RKO (cell line): ENCODE measurements at places on chromosomes 1 and 21.

DNA sequence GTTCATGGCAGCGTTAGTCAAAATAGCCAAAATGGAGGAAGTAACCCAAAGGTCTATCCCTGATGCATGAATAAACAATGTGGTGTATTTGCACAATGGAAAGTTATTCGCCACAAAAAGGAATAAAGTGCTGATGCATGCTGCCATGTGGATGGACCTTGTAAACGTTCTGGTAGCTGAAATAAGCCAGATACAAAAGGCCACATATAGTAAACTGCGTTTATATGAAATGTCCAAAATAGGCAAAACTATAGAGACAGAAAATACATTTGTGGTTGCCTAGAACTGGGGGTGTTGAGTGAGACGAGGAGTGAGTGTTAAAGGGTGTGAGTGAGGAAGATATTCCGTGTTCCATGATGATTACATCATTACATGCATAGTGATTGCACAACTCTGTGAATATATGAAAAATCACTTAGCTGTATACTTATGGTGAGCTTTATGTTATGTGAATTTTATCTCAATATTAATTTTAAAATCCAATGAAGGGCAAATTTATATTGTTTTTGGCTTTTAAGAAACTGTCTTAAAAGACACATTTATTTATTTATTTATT lies 321.3 kb downstream of the KIF26B start:
- no peak for DNase-seq

- DNase-seq: no peak
Observed at GRCh38 chr1:151347523-151348246, 633 bp upstream of the RFX5 start.

GRCh38 chr1:86477682-86478081 lies 9.0 kb downstream of the CLCA1 start:
- DNase-seq: no peak

GRCh38 chr1:57761628-57762027 lies 337.8 kb upstream of the DAB1 start:
- no peak for DNase-seq

- DNase-seq: no peak
Observed at GRCh38 chr1:109815809-109816174, 52.1 kb upstream of the EPS8L3 start.

- no peak for DNase-seq
Observed at GRCh38 chr21:30336596-30336995, 898 bp downstream of the KRTAP27-1 start.

DNA sequence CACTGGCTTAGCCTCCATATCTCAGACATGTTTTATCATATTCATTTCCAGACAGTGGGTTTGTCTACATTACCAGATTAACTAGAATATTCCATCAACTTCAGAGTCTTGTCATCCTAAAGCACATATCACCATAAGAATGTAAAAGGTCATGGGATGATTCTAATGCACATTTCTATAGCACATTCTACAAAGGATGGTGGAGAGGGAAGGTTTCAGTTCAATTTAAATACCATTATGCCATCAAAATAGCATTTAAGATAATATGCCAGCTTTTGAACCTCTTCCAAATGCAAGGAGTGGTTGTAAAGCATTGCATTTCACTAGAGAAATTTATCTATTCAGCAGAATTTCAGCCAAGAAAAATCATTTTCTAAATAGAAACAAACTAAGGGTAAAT lies 970.5 kb downstream of the TTLL7 start:
- no peak for DNase-seq

- DNase-seq: peak; percentile 88
Observed at GRCh38 chr1:156896490-156897033, 3.0 kb downstream of the PEAR1 start.

- no peak for DNase-seq
Observed at GRCh38 chr1:44616991-44617702, 57.1 kb downstream of the TMEM53 start.

DNA sequence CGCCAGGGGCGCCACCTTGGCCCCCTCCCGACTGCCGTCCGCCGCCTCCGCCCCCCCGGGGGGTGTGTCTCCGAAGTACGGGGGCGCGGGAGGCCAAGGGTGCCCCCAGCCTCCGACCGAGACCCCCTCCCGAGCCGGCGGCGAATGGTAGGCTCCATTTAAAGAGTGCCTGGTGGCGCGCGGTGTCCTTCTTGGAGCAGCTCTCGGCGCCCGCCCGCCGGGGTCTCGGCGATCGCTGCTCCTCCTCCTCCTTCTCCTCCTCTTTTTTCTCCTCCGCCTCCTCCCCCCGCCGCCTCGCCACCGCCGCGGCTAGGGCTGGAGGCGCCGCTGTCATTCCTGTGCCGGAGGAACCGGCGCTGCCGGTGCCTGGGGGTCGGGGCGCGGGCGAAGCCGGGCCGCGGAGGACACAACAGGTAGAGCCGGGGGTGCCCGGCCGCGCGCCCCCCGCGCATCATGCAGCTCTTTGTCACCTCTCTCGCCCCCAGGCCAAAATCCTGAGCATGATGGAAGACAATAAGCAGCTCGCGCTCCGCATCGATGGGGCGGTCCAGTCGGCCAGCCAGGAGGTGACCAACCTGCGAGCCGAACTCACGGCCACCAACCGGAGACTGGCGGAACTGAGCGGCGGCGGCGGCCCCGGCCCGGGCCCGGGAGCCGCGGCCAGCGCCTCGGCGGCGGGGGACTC lies at the start of gene KAZN:
KAZN (plus strand) TSS at position 188 of the 685 bp plus-strand sequence.
- no peak for DNase-seq

- DNase-seq: no peak
Observed at GRCh38 chr1:65467536-65467935, 47.1 kb downstream of the LEPR start.

DNA sequence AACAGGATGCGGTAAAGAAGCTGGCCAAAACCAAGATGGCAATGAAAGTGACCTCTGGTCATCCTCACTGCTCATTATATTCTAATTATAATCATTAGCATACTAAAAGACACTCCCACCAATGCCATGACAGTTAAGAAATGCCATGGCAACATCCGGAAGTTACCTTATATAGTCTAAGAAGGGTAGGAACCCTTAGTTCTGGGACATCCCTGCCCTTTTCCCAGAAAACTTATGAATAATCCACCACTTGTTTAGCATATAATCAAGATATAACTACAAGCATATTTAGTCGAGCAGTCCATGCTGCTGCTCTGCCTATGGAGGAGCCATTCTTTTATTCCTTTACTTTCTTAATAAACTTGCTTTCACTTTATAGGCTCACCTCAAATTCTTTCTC lies 79.8 kb downstream of the DDX20 start:
- no peak for DNase-seq

- no peak for DNase-seq
Observed at GRCh38 chr1:103958699-103959098, 209.0 kb downstream of the AMY1C start.

DNA sequence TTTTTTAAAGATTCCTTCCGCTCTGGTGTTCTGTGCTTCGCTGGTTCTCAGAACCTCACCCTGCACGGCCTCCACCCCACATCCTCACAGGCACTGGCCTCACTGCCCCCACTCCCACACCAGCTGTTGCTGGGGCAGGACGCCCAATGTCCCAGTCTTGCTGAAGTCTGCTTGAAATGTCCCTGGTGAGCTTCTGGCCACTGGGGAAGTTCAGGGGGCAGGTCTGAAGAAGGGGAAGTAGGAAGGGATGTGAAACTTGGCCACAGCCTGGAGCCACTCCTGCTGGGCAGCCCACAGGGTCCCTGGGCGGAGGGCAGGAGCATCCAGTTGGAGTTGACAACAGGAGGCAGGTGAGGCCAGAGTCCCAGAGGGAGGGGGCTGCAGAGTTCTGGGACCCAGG lies at the start of gene C1QA:
C1QA (plus strand) TSS at position 276 of the 400 bp plus-strand sequence. CDS start 989 bp downstream, outside the sequence.
- no peak for DNase-seq

DNA sequence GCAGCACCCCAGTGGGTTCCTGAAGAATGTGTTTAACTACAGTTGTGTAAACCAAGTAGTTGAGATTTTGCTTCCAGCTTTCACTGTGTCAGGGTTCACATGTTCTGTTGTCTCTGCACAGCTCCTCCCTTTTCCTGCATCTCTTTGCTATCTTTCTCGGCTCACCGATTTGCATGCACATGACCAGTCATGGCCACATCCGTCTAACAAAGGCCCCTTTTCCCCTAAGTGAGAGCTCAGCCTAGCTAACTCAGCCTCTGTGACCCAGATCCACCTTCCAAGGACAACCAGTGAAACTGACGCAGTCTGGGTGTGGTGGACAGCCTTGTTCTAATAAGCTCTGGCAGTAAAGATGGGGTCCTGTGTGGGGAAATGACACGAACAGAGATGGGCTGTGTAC lies 101.1 kb downstream of the ZP4 start:
- DNase-seq: no peak

DNA sequence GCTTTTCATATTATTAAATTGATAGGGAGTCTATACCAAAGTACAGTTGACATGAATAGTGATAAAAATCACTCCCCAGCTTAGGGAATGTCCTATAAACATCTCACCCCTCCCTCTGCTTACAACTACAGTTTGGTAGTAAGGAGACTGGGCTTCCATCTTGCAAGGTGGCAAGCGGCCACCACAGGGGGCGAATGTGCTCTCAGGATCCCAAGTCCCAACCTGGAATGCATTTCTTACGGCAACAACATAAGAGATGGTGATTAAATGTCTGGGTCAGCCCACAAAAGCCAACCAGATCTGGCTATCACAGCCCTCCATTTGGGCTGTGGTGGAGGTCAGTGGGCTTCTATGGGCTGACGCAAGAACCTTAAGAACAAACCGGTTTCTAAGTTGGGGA lies 68.0 kb downstream of the SMYD2 start:
- no peak for DNase-seq

DNA sequence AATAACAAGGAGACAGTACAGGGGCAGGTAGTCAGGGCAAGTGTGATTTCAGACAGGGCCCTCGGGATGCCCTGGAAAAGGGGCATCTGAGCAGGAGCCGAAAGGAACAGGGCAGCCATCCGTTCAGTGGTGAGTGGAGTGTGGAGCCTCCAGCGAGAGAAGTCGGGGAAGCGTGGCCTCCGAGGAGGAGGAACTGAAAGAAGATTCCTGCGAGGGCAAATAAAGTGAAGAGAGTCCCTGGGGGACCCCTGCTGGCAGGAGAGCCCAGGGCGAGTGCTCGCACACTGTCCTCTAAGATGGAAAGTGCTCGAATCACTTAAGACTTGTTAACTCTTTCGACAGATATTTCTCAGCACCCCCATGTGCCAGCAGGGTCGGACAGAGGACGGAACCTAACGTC lies 3.5 kb upstream of the UTS2 start:
- no peak for DNase-seq

GRCh38 chr1:9225411-9225785 lies 9.2 kb upstream of the H6PD start:
- DNase-seq: no peak

DNA sequence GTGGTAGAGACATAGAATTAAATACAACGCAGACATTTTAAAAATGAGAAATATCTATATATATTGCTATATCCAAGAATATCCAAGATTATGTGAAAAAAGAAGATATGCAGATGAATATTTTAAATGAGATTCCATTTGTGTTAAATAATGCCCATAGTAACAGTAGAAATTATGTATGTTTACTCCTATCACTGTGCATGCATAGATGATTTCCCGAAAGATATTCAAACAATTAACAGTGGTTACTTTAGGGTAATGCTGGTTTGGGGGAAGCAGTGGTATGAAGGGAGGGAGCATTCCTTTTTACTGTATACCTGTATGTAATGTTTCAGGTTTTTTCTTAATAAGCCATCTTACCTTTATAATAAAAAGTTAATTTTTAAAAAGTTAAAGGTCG lies 25.1 kb downstream of the DNTTIP2 start:
- DNase-seq: no peak

- no peak for DNase-seq
Observed at GRCh38 chr1:62977366-62977765, 193.4 kb downstream of the ATG4C start.

GRCh38 chr1:229088711-229089110 lies 182.2 kb upstream of the RAB4A start:
- no peak for DNase-seq
